ENCODE measurements at places on chromosomes 1 and 21.

- peak; percentile 48 for DNase-seq
These were observed 120.8 kb upstream of the RRP15 start for GRCh38 chr1:218164111-218164929.

- DNase-seq: no peak
These were observed 119.2 kb upstream of the KIAA1614 start for GRCh38 chr1:180793451-180793850.

GRCh38 chr1:49465486-49466185 is 558.1 kb downstream of the AGBL4 start:
- DNase-seq: no peak

DNA sequence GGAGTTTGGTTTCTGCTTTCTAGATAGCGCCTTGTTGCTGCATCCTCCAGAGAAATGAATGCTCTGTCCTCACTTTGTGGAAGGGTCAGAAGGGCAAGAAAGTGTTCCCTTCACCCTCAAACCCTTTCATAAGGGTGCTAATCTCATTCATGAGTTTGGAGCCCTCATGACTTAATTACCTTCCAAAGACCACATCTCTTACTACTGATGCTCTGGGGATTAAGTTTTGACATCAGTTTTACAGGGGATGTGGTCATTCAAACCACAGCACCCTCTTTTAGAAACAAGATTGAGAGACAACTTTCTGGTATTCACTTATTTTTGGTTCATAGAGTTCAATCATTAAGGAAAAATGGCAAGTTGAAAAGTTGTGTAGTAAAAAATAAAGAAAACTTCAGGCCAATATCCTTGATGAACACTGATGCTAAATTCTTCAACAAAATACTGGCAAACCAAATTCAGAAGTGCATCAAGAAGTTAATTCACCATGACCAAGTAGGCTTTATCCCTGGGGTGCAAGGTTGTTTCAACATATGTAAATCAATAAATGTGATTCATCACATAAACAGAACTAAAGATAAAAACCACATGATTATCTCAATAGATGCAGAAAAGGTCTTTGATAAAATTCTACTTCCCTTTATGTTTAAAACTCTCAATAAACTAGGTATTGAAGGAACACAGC is 442.1 kb downstream of the PTBP2 start:
- no peak for DNase-seq

DNA sequence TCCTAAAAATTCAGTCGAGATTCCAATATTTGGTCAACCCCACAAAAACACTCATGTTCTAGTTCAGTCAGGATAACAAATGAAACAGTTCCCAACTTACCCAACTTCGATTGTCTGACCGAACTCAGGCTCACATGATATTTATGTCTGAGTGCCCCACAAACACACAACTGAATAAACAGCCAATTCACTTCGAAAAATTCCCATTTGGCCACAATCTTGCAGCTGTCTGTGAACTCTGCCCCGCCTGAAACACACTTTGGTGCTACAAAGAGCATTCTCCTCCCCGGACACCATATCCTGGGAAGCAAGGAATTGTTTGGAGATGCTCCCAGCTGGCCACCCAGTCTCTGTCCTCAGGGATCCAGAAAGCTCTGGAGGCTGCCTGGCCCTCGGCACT is 52.9 kb upstream of the SIM2 start:
- no peak for DNase-seq

GRCh38 chr1:66282343-66282852 is 251.6 kb upstream of the SGIP1 start:
- DNase-seq: no peak

DNA sequence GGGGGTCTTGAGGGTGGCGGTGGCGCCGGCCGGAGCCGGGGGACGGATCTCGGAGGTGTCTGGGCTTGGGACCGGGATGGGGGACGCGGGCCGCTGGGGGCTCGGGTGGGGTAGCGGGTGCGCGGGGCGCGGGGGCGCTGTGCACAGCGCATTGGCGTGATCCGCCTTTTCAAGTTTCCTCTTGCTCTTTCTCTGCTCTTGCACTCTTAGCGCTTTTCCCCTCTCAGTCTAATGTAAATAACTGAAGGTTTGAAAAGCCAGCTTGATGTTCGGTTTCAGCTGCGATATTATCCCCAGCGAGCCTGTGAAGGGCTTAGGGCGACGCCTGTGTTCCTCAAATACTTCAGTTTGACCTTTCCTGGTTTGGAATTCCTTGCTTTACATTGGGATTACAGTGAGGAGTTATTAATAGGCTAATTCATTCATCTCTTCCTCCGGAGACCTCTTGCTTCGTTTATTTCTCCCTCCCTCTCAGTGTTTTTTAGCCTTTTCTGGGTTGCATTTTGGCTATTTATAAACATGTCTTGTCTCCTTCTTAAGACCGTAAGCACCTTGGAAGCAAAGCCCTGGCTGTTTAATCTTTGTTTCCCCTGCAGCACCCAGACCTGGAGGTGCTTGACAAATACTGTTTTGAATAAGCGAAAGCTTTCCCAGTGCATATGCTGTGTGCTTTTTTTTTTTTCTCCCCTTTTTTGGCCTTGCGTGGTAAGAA is 693 bp downstream of the RAB4A start:
- no peak for DNase-seq

DNA sequence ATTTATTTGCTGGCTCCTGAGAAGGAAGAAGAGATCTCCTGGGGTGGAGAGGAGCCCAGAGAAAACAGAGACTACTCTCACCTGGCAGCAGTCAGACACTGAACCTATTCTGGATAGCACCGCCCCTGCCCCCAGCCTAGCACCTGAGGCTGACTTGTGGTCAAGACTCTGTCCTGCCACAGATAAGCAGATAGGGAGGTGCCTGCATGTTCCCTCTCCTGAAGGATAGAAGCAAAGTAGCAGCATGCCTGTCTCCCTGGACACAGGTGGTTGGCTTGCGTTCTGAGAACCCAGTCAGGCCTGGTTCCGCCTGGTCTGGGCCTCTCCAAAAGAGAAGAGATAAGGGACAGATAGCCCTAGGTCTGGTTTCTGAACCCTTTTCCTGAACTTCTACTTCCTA is 1.3 kb upstream of the EFNA3 start:
- DNase-seq: no peak

DNA sequence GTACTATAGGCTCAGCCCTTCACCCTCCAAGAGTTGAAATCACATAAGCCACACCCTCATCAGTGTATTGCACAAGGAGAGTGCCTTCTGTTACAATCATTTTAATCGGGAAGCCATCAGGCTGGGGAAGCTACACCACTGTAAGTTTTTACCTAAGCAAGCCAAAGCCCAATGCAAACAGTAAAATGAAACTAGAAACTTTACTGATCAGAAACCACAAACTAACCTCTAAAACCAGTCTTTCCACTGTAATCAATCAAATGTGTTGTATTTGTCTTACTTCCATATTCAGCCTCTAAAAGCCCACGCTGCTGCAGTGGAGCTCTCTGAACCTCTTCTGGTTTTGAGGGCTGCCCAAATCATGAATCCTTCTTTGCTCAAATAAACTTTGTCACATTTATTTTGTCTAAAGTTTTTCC is 26.2 kb downstream of the CAPN8 start:
- DNase-seq: no peak

DNA sequence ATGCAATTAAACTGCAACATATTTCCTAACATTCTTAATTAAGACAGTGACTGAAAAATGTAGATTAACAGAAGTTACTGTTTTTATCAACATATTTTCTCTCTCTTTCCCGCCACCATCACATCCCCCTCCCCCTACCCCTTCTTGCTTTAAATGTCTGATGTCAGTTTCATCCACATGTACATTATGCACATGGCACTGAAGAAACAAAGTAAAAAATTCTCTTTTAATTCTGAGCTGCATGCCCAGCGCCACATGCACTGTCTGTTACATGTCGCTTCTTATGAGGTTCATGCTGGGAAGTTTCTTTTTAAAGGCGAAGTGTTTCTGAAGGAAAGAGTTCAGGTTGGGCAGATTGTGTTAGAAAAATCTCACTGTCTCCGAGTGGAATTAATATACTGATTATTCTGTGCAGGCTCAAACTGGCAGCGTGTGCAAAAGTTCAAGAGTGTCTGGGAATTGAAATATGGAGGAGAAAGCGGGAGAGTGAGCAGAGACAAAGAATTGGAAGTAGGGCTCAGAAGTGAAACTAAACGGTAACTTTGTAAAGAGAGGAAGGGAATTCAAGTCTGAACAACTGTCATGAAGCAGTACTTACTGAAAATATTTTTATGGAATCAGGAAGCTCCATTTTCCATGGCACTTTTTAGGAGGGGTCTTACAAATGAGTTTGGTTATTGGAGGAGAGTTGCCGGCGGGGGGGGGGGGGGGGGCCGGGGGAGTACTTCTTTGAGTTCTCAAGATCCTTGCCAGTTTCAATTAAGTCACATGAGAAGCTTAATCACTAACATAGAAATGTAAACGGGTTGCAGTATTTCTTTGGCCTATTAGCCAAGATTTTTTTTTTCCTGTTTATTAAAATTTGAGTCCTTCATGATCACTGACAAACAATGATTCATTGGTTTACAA is 217.6 kb downstream of the SDCCAG8 start:
- DNase-seq: no peak

- no peak for DNase-seq
These were observed 3.8 kb downstream of the EFNA3 start for GRCh38 chr1:155082301-155083051.

- no peak for DNase-seq
These were observed 22.1 kb downstream of the OMA1 start for GRCh38 chr1:58524353-58524945.

DNA sequence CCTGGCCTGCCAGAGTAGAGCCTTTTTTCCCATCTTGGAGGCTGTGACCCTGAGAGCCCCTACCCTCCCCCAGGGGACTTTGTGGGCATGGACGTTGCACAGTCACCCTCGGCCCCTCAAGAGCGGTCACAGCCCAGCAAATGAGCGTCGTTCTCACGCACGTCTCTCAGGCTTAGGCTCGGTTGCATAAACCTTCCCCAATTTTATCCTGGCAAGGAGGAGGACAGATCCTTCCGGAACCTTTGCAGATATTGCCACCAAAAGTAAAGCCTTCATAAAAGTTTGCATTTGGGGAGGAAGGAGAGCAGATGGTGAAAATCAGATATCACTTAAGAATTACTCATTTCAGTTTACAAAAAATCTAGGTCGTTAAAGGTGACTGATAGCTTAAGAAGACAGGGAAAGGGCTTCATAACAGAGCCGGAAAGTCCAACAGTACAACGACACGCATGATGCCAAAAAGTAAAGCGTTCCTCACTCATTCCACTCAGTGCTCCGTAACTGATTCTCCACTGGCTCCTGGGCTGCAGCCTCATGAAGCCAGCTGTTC is 29.3 kb downstream of the PDE9A start:
- DNase-seq: no peak

DNA sequence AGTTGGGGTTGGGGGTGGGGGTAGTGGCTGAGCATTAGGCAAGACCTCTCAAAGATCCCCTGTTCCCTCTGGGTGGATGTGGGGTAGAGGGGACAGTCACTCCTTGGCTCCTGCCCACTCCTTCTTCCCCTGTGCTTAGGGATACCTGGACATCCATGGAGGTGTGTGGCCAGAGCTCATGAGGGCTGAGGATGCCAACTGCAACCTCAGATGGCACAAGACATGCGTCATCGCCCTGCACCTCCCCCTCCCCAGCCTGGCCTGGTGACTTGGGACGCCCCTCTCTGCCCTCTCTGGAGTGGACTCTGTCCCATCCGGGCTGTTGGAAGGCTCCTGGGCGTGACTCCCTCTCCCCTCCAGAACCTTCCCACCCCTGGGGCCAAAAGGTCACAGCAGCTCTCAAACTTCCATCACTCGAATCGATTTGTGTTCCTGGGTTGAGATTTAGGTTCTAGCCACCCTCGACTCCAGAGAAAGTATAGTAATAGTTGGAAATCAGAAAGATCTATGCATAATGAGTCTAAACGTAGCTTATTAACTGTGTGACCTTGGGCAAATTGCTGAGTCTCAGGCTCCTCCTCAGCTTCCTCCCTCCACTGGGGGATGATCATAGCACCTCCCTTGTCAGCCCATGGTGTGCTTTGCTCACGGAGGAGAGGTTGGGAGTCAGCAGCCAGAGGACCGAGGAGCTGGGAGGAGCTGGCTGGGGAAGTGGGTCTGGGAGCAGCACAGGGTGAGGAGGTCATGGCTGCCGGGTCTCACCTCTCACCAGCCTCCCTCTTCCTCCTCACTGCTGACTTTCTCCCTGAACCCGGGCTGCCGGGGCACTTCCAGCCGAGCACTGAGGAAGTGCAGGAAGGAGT is 2.2 kb upstream of the PTPN7 start:
- DNase-seq: no peak

DNA sequence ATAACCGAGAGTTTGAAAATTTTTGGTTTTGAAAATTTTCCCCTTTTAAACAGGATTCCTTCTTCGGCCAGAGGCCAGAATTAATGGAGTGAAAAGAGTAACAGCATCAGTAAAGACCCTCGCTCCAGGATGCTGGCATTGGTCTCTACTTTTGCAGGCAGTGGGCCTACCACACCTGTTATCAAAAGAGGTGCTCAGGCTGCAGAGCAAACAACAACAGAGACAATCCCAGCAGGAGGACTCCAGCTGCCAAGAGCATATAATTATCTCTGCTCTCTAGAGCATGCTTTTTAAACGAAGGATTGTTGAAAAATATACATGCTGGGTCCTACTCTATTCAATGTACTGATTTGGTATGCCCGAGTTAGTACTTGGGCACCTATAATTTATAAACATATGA is 1048.5 kb downstream of the PLA2G4A start:
- DNase-seq: no peak

All from lower lobe of right lung (tissue), 2 donors.